ENCODE measurements at places on chromosomes 2 and 18.

- peak; percentile 10 for DNase-seq
Measured at GRCh38 chr2:223418131-223418530, 184.0 kb downstream of the SCG2 start.

DNA sequence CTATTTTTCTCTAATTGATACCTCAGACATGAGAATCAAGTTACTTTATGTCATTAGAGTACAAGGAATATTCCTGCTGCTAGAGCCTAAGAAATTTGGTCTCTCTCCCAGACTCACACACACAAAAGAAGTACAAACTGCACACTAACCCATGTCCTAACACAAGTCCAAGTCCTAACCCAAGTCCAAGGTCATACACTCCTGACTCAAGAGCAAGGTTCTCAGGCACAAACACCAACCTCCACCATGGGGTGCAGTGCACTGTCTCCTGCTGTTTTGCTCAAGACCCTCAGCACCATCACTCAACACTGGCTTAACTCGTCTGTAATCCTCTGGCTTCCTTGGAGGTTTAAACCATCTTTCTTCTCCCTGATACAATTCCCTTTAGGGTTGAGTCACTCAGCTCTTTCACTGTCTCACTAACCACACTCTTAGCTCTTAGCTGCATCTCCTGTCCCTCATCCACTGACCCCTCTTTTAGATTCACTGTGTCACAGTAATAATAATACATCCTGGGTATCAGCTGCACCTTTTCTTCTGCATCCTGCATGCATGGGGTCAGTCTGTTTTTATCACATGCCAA is 129.8 kb downstream of the BCL2L11 start:
- DNase-seq = peak; percentile 52

DNA sequence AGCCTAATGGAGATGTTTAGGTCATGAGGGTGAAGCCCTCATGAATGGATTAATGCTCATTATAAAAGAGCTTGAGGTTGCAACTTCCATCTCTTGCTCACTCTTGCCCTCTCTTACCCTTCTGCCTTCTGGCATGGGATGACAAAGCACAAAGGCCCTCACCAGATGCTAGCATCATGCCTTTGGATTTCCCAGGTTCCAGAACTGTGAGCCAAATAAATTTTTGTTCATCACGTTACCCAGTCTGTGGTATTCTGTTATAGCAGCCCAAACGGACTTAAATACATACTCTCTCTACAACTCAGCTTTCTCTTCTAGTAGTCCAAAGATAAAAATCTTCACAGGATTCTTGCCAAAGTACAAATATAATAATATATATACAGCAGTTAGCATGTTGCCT is 75.8 kb downstream of the LNPK start:
- DNase-seq = peak; percentile 43

- DNase-seq = no peak
Measured at GRCh38 chr2:118878531-118879149, 31.2 kb upstream of the EN1 start.

GRCh38 chr18:62281684-62282083 is 43.4 kb upstream of the TNFRSF11A start:
- DNase-seq = peak; percentile 91

GRCh38 chr2:121866789-121867188 is 111.3 kb downstream of the TSN start:
- no peak for DNase-seq

DNA sequence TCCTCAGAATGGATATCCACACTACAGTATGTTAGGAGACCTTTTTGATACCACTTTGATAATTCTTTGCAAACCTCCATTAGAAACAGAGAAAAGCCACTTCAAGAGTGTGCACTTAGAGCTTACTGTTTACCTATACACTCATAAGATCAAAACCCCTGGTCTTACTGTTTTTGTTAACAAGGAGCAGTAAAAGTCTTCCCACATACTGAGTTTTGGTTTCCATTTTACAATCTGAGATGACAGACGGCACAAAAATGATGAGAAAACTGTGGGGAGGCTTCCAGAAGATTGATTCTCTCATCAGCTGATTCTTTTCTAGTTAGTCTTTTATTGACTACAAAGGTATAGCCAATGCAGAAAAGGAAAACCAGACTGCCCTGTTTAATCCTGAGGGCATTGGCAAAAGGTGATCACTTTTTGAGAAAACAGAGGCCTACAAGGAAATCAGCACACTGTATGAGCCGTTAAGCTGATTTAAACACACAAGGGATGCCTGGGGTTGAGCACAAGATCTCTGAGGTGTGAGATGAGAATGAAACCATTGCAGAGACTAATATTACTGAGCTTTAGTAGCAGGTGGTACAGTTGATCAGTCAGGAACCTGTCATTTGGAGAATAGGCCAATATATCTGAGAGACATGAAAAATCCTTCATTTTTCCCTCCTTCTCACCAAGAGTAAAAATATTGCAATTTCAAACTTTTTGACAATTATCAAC is 368.6 kb downstream of the GRB14 start:
- DNase-seq = no peak

DNA sequence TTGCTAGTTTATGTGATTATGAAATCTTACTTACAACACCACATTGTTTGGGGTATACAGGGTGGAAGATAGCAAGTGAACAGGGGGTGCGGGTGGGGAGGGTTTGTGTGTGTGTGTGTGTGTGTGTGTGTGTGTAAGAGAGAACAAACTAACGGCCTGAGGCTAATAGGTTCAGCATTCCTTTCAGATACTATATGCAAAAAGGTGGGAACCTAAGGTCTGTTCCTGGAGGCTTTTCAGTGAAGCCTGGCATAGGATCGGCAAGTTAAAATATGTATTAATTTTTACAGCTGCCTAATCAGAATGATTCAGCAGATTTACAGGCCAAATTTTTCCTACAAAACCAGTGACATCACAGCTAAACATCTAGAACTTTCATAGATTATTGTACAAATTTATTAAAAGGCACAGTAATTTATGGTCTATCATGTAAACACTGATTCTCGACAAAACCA is 7.6 kb upstream of the SPDYA start:
- no peak for DNase-seq

DNA sequence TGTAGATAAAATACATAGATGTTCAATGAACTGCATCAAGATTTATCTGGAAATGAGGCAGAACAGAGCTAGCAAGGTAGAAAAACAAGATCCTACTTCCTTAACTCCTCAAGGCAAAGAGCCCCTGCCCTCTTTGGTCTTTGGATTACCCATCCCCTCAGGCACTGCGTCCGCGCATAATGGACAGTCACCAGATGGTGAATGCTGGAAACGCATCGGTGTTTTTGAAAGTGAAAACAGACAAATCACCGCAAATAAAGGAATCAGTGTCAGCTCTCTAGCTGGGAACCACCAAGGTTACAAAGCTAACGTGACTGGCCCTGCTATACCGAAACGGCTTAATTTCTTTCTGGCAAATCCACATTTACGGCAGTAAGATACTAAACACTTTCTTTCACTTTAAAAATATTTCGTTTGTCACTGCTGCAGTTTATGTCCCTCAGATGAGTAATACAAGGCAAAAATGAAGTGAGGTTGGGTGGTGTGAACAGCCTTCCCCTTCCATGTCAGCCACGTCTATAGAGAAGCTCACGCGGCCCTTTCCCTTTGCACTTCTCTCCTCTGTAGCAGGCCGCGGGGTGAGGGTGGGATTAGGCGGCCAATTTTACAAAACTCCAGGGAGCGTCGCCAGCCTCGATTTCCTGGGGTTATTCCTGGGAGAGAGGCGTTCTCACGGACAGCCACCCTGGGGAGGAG is 627 bp upstream of the GALR1 start:
- no peak for DNase-seq

- peak; percentile 41 for DNase-seq
Measured at GRCh38 chr2:172288603-172289002, 138.8 kb upstream of the ITGA6 start.

GRCh38 chr2:66813525-66813924 is 378.6 kb downstream of the MEIS1 start:
- peak; percentile 14 for DNase-seq

GRCh38 chr2:31140151-31140550 is 1.9 kb upstream of the GALNT14 start:
- DNase-seq = peak; percentile 64

DNA sequence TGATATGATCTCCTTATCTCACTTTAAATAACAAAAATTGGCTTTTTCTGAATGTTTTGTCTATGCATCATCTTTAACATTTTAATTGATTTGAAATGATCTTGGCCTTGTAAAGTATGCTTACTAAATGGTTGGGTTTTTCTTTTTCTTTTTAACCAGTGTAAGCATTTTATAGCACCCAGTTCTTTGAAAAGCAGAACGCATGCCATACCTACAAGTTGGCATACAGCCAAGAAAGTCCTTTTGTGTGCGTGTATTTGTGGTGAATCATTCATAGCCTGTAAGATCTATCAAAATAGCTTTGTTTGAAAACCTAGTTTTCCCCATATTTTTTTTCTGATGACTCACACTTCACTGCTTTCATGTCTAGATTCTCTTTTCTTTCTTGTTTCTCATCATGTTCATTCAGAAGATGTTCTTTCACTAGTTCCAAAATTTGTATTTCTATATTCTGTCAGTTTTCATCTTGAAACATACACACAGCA is 4.1 kb upstream of the VRK2 start:
- DNase-seq = peak; percentile 86

GRCh38 chr2:18752022-18752493 is 162.7 kb upstream of the NT5C1B start:
- DNase-seq = no peak

GRCh38 chr2:39216346-39217191 is 27.2 kb downstream of the CDKL4 start:
- no peak for DNase-seq

DNA sequence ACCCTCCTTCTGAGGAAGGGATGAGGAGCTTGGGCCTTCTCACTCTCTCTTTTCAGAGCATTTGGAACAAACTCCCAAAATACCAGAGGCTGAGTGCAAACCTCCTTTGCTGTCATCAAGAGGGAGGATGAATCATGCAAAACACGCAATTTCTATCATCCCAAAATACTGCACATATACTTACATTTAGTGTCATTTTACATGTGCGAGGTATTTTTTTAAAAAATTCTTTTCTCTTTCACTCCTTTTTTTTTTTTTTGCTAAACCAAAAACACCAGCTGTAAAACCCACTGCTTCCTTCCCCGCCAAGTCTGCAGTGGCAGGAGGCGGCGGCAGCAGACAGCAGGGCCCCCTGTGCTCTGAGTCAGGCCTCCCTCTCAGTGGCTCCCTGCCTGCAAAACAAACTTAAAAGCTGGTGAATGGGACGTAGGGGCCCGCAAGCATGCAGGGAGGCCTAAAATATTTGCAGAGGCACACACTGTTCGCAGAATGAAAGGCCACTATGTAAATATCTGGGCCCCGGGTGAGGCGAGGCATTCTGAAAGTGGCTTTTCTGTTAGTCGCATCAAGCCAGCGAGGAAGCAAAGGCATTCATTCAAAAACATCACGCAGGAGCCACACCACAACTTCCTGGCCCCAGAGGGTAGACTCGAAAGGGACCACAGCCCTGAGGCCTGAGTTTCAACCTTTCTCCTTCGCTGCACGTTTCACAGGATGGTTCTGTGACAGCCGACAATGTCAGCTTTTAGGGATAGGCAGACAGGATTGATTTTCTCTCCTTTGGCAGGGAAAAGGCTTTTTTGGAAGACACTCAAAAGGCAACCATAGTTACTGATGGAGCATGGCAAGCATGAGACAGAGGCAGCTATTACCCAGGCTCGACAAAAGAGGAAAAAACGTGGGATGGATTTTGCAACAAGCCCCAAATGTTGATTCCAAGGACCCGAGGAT is 73.4 kb downstream of the ACTR2 start:
- DNase-seq = peak; percentile 96

DNA sequence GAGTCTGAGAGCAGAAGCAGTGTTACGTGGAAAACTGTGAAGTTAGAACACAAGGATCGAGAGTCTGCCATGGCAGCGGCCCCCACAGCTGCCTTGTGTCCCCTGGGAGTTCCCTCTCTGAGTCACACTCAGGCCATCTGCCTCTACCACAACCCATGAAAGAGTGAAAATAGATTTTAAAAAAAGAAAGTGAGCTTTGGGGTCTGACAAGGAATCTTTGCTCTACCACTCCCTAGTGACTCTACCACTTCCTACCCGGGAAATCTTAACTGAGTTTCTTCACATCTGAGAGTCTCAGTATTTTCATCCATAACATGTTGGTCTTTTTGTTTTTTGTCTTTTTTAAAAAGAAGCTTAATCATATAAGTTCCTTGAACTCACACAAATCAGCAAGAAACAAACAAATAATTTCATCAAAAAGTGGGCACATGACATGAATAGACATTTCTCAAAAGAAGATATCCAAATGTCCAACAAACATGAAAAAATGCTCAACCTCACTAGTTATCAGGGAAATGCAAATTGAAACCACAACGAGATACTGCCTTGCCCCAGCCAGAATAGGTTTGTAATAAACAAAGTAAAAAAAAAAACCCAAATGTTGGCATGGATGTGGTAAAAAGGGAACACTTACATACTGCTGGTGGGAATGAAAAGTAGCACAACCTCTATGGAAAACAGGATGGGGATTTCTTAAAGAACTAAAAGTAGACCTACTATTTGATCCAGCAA is 2.4 kb upstream of the MSGN1 start:
- peak; percentile 71 for DNase-seq

GRCh38 chr2:186749219-186749618 is 55.4 kb downstream of the FAM171B start:
- DNase-seq = no peak

GRCh38 chr2:233354971-233355574 is 779 bp downstream of the DGKD start:
- DNase-seq = no peak

DNA sequence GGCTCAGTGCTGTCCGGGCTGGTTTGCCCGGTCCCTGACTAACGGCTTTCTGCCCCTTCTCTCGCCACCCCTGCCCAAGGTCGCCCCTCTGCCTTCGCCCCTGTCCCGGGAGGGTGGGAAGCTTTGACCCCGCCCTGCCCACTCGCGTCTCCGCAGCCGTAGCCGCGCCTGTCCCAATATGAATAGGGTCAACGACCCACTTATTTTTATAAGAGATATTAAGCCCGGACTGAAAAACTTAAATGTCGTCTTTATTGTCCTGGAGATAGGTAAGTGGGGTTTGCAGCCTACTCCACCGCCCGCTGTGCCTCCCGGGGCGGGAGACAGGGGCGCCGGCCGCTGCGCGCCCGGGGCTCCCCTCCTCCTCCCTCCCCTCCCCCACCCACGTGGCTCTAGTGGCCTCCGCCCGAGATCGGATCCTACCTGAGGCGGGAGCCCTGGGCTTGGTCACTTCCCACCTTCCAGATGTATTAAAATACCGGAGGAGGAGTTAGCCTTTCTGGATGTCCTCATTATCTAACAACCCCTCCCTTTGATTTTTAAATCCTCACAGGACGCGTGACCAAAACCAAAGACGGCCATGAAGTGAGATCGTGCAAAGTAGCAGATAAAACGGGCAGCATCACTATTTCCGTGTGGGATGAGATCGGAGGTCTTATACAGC is 633 bp downstream of the NABP1 start:
- peak; percentile 64 for DNase-seq

- DNase-seq = peak; percentile 99
Measured at GRCh38 chr2:106956879-106957278, 70.9 kb upstream of the ST6GAL2 start.

- DNase-seq = no peak
Measured at GRCh38 chr2:96163415-96163767, 18.2 kb upstream of the DUSP2 start.

GRCh38 chr2:191303140-191304005 is 58.2 kb downstream of the MYO1B start:
- DNase-seq = no peak

GRCh38 chr18:75227535-75228296 is 17.1 kb downstream of the TSHZ1 start:
- DNase-seq = no peak

Measured in fibroblast of skin of right biceps (primary cell).